ENCODE measurements at places on chromosomes 12 and 14. TPM values are rescaled to one million over a fixed set of nuclear protein-coding genes. Genes with fewer than 3 reads are reported as not detected.

- H3K4me3 ChIP-seq = no peak overlapping the region
- H3K27me3 ChIP-seq = no peaks in the 10 kb centered on the region
- peaks cover 19% of the 10 kb centered on the region for H3K36me3 ChIP-seq
- H3K4me1 ChIP-seq = peaks cover 4% of the 10 kb centered on the region
- H3K27ac ChIP-seq = no peak overlapping the region
These were observed 135.0 kb downstream of the NCOR2 start for GRCh38 chr12:124432376-124432775.

DNA sequence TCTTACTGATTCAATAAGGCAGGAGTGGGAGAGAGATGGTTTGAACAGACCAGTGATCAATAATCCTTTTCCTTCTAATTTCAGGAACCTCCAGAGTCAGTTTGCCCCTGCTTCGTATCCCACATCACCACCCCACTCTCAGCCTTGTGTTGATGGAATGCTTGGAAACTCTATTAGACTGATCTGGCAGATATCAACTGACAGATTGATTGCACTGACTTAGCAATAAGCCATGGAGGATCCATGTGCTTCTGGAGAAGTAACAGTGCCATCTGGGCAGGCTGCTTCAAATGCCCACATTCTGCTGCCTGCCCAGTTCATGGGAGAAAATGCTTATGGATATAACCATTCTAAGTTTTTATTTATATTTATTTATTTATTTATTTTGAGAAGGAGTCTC lies 218.0 kb downstream of the SLC2A13 start:
- no peaks in the 10 kb centered on the region for H3K36me3 ChIP-seq
- H3K27ac ChIP-seq = no peak overlapping the region
- no peak overlapping the region for H3K4me3 ChIP-seq
- H3K4me1 ChIP-seq = no peaks in the 10 kb centered on the region
- no peak for DNase-seq
- H3K27me3 ChIP-seq = no peaks in the 10 kb centered on the region

- DNase-seq = no peak
- H3K36me3 ChIP-seq = no peaks in the 10 kb centered on the region
- H3K27me3 ChIP-seq = peaks cover 40% of the 10 kb centered on the region
- H3K27ac ChIP-seq = no peak overlapping the region
- no peaks in the 10 kb centered on the region for H3K4me1 ChIP-seq
These were observed 9.9 kb upstream of the NID2 start for GRCh38 chr14:52078721-52079120.

DNA sequence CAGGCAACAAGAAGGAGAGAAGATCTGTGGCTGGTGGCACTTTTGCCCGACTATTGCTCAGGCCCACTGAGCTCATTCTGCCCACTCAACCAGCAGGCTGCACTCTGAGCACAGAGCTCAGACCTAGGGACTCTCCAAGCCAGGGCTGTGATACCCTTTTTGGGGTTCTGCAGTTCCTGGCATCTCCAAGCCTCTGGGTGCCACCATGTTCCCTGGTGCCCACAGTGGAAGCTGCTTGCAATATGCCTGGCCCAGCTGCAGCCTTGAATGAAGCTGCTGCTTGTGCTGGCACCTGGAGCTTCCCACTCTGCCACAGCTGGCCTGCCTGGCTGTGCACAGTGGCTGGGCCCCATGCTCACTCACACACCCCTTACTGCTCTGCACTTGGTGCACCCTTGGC lies 236.1 kb downstream of the ADGRD1 start:
- no peaks in the 10 kb centered on the region for H3K27me3 ChIP-seq
- no peak overlapping the region for H3K27ac ChIP-seq
- no peaks in the 10 kb centered on the region for H3K36me3 ChIP-seq
- no peak for DNase-seq
- no peaks in the 10 kb centered on the region for H3K4me1 ChIP-seq
- H3K4me3 ChIP-seq = no peak overlapping the region

DNA sequence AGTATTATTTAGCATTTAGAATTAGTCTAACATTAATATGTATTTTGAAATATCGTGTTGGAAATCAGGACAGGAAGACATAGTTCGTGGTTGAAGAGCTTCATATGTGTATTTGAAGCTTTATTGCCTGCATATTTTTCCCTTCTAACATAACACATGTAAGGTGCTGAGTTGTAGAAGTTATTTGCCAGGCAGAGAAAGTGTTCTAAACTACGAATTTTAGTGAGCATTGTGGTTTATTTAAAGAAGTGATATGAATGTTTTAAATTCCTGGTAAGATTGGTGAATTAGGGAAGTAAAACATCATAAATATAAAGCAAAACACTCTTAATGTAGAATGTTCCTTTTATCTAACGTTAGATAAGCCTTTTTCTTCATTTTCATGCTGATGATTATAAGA lies 2.5 kb downstream of the RASSF3 start:
- H3K4me3 ChIP-seq = peak overlapping the region; percentile 99
- H3K4me1 ChIP-seq = peaks cover 51% of the 10 kb centered on the region
- no peak for DNase-seq
- no peaks in the 10 kb centered on the region for H3K27me3 ChIP-seq
- peak overlapping the region; percentile 92 for H3K27ac ChIP-seq
- peaks cover 49% of the 10 kb centered on the region for H3K36me3 ChIP-seq

DNA sequence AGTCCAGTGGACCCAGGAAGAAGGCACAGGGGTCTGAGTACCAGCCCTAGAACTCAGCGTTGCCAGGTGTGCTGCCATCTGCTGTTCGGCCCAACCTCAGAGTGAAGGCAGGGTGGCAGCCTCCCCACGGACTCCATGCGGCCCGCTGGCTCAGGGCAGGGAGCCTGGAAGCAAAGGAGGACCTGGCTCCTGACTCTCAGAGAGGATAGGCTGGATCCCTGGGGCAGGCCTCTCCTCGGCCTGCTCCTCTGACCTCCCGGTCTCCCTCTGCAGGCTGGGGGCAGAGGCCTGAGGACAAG lies 10.1 kb downstream of the MCRS1 start:
- no peak overlapping the region for H3K4me3 ChIP-seq
- peaks cover 43% of the 10 kb centered on the region for H3K36me3 ChIP-seq
- no peak overlapping the region for H3K27ac ChIP-seq
- peaks cover 37% of the 10 kb centered on the region for H3K4me1 ChIP-seq
- no peaks in the 10 kb centered on the region for H3K27me3 ChIP-seq
- DNase-seq = no peak

DNA sequence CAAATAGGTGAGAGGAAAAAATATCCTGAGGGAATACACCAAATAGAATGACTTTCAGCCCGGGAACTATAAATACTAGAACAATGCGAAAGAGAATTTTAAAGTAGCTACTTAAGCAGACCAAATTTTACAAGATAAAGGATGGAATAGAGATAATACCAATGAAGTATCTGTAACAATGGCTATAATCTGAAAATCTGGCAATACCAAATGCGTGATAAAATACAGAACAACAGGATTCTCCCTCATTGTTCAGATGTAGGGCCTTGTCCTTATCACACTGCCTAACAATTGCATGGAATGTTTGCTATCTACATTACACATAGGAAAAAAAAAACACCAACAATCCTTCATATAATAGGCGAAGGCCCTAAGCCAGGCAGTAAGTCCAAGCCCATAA lies 815.4 kb upstream of the MDGA2 start:
- no peaks in the 10 kb centered on the region for H3K4me1 ChIP-seq
- no peaks in the 10 kb centered on the region for H3K36me3 ChIP-seq
- H3K27ac ChIP-seq = no peak overlapping the region

- H3K27ac ChIP-seq = no peak overlapping the region
- DNase-seq = no peak
- H3K4me3 ChIP-seq = no peak overlapping the region
- peaks cover 31% of the 10 kb centered on the region for H3K27me3 ChIP-seq
- H3K36me3 ChIP-seq = no peaks in the 10 kb centered on the region
- no peaks in the 10 kb centered on the region for H3K4me1 ChIP-seq
These were observed 20.2 kb downstream of the CCDC177 start for GRCh38 chr14:69554500-69554899.

DNA sequence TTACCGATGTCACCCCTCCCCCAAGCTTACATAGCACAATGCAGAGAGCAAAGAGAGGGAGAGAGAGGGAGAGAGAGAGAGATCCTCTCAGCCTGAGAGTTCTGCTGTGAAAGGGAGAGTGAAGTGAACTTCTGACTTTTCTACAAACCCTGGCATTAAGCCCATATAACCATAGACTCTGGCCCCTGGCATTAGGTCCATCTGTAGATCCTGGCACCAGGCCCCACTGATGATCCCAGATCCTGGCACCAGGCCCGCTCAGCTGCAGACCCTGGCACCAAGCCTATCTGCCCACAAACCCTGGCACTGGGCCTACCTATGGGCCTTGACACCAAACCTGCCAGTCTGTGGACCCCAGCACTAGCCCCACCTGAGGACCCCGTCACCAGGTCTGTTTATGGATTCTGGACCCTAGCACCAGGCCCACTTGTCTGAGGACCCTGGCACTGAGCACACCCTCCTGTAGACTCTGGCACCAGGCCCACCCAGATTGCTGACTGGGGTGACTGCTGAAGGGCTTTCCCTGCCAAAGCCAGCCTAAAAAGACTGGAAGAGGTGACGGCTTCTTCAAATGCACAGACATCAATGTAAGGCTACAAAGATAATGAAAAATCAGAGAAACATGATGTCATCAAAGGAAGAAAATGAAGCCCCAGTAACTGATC lies 14.5 kb upstream of the KRT83 start:
- no peak overlapping the region for H3K4me3 ChIP-seq
- H3K36me3 ChIP-seq = no peaks in the 10 kb centered on the region
- H3K27me3 ChIP-seq = peaks cover 28% of the 10 kb centered on the region

DNA sequence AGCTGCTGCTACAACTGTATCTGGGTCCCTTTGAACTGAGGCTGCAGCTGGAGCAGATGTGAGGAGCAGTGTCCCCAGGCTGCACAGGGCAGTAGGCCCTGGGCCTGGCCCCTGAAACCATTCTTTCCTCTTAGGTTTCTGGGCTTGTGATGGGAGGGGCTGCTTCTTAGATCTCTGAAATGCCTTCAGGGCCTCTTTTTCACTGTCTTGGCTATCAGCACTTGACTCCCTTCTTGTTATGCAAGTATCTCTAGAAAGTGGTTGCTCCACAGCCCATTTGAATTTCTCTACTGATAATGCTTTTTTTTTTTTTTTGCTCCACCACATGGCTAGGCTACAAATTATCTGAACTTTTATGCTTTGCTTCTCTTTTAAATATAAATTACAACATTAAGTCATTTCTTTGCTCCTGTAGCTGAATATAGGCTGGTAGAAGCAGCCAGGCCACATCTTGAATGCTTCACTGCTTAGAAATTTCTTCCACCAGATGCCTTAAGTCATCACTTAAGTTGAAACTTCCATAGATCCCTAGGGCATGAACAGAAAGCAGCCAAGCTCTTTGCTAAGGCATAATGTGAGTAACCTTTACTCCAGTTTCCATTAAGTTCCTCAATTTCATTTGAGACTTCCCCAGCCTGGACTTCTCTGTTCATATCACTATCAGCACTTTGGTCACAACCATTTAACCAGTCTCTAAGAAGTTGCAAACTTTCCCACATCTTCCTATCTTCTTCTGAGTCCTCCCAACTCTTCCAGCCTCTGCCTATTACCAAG lies 41.1 kb downstream of the ACSM4 start:
- H3K27me3 ChIP-seq = peaks cover 2% of the 10 kb centered on the region
- no peak overlapping the region for H3K4me3 ChIP-seq
- peaks cover 39% of the 10 kb centered on the region for H3K4me1 ChIP-seq
- no peak overlapping the region for H3K27ac ChIP-seq

- peaks cover 6% of the 10 kb centered on the region for H3K27me3 ChIP-seq
- H3K4me1 ChIP-seq = peaks cover 49% of the 10 kb centered on the region
- H3K36me3 ChIP-seq = no peaks in the 10 kb centered on the region
These were observed 48.4 kb upstream of the FOS start for GRCh38 chr14:75230140-75230792.

DNA sequence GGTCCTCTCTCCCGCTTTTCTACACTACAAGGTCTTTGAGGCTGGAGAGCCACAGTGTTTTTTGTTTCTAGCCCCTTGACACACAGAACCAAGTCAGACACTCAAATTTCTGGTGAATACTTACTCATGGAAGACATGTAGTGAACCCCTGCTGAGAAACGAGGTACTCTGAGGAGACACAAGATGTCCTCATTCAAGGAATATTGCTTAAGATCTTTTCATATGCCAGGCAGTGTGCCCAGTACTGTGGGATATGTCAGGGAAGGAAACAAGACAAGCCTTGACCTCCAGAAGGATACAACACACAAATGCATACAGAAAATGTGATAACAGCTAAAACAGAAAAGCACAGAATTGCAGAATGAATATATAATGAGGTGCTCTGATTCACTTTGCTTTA lies 75.9 kb downstream of the TMTC1 start:
- no peaks in the 10 kb centered on the region for H3K27me3 ChIP-seq
- H3K27ac ChIP-seq = no peak overlapping the region
- no peak overlapping the region for H3K4me3 ChIP-seq
- H3K4me1 ChIP-seq = no peaks in the 10 kb centered on the region

GRCh38 chr12:97368462-97369163 lies 94.0 kb upstream of the RMST start:
- no peak overlapping the region for H3K4me3 ChIP-seq
- H3K27ac ChIP-seq = no peak overlapping the region
- H3K27me3 ChIP-seq = no peaks in the 10 kb centered on the region
- no peaks in the 10 kb centered on the region for H3K36me3 ChIP-seq

DNA sequence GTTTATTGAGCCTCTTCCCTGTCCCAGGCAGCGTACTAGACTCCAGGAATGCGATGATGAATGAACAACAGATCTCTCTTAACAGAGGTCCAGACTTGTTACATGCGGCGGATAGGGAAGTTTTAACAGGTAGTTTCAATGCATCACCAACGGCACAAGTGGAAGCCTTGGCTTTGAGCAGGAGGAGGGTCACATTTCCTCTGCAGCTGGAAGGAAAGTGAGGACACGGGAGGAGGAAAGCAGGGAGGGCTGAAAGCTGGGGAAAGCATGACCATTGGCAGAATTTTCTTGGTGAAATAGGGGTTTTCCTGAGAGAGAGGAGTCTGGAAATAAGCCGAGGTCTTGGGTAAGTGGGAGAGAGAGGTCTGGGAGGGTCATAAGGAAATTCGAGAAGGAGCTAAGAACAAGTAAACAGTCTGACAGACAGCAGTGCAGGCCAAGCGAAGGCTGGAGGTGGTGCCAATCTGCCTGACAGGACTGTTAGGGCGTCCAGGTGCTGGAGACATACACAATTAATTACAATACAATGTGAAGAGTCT lies 15.4 kb downstream of the BHLHE41 start:
- H3K36me3 ChIP-seq = no peaks in the 10 kb centered on the region
- no peak for DNase-seq
- H3K27me3 ChIP-seq = peaks cover 44% of the 10 kb centered on the region
- H3K27ac ChIP-seq = no peak overlapping the region
- no peak overlapping the region for H3K4me3 ChIP-seq

DNA sequence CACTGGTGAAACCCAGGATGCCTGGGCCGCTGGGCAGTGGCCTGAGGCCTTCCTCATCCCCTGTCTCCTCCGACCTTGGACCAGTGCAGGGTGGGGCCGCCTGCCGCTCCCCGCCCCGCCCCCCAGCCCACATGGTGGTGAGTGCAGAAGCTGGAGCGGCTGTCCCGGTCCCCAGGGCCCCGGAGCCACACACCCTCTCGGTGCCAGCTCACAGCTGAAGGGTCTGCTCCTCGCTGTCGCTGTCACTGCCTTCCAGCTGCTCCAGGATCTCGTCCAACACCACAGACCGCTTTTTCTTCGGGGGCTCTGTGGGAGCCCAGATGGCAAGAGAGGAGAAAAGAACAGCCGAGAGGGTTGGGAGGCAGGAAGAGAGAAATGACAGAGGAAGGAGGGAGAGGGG lies 143.1 kb downstream of the RBM19 start:
- H3K4me3 ChIP-seq = no peak overlapping the region
- H3K36me3 ChIP-seq = no peaks in the 10 kb centered on the region
- H3K27me3 ChIP-seq = no peaks in the 10 kb centered on the region
- H3K27ac ChIP-seq = no peak overlapping the region
- no peak for DNase-seq

The TAS2R8 gene
- not detected for total RNA-seq

The INSM2 gene
- not detected for total RNA-seq

The DCN gene
- not detected for total RNA-seq

The GPD1 gene
- 0.23 TPM for total RNA-seq

The KRT73 gene
- 0.45 TPM for total RNA-seq

Measured in activated CD8-positive, alpha-beta T cell treated with anti-CD3 and anti-CD28 coated beads, Interleukin-2, amount 10 ng/mL, durations not matched to agents 7 days and 5 days (primary cell).